CD4-positive, alpha-beta T cell treated with Interleukin-6 at 100 ng/mL for 8 hours (primary cell): ENCODE measurements at places on chromosomes 1 and 21.

DNA sequence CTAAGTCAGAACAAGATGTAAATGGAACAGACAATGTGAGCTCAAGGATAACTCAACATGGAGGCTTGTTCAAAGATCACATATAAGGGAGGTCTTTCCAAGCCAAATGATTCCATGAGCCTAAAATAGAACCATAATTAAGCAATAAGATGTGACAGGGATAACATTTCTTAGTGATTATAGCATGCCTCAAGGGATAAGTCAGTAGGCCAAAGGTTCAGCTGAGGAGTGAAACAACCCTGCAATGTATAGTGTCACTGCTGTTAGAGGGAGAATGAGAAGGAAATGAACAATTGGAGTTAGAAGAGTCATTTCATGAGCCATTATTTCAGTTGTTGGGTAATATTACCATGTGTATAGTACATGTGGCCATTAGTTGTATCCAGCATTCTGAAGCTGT, 25.0 kb downstream of the GORAB start:
- DNase-seq = no peak

DNA sequence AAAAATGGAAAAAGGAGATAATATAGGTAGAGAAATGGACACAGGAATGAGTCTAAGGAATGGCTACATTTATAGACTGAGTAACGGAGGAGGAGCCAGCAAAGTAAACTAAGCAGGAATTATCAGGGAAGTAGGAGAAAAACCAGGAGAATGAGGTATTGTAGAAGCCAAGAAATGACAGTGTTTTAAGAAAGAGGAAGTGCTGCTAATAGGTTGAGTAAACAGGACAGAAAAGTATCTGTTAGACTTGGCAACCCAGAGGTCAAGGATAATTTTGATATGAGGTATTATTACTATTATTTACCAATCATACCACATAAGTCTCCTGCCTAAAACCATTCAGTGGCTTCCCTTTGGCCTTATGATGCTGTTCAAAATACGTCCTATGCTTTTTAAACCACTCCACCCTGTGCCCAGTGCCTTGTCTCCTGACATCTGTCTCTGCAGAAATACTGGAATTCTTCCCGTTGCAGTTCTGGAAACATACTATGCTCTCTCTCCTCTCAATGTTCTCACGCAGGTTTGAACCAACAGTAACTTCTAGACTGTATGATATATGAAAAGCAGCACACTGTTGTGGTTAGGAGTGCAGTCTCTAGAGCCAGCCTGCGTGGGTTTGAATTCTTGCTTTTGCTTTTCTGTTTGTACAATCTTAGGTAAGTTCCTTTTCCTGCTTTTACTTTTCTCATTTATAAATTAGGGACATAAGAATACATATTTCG, 24.6 kb upstream of the NEK7 start:
- DNase-seq = no peak

- DNase-seq = no peak
Measured at GRCh38 chr1:145707183-145707867, at the start of gene PDZK1. Gene PDZK1 (minus strand): TSS chr1:145707368. CDS start chr1:145688021, 19,347 bp downstream.

- DNase-seq = peak; percentile 31
Measured at GRCh38 chr1:183588827-183589226, 1.4 kb downstream of the NCF2 start.

- peak; percentile 77 for DNase-seq
Measured at GRCh38 chr1:19468397-19468956, 16.9 kb downstream of the CAPZB start.

DNA sequence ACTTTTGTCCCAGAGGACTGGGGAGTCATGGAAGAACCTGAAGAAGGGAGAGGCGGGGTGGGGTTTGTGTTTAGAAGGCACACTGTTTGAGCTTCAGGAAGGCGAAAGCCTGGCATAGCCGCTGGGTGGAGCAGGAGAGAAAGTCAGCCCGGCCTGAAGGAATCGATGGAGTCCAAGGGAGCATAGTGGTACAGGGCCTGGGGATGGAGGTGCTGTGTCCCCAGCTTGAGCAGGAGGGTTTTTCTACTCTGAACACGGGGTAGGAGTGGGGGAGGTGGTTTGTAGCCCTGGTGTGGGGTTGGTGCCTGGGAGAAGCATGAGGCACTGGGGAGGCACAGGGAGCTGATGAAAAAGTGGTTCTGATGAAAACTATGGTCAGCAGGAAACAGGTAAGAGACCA, 4.7 kb upstream of the CCDC24 start:
- no peak for DNase-seq

DNA sequence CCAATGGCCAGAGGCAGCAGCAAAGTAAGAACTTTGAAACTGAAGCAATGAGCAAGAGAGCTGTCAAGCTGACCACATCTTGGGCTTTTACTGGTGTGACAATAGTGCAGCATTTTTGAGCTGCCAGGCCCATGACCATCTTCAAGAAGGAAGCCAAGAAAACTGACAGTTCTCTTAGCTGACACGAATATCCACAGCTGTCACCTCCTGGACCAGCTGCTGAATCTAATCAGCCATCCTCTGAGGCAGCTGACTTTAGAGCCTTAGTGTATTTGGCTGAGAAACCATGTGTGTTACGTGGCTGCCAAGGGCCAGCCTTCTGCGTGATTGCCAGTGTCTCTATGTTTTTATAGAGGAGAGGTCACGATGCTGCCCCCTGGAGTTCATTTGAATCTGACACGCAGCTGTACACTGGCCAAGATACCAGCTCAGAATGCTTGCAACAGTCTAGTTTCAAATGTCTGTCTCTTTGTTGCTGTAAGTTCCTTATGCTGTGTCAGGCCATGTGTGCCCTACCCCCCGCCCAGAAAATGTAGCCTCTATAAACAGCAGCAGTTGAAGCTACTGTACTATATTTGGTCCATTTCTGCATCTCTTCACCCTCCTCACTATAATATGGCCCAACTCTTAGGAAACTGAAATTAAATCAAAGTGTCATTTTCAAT, 39.7 kb downstream of the PALMD start:
- DNase-seq = peak; percentile 3
